ENCODE measurements at places on chromosomes 2 and 18. TPM values are rescaled to one million over a fixed set of nuclear protein-coding genes. Genes with fewer than 3 reads are reported as not detected.

Gene GTF3C2
- total RNA-seq: 32.7 TPM

Gene WDR43
- total RNA-seq: 71.6 TPM

Gene VWA3B
- total RNA-seq: 0.59 TPM

Gene REG3G
- total RNA-seq: not detected

Gene SP5
- not detected for total RNA-seq

Gene VSNL1
- total RNA-seq: 0.36 TPM

Gene TCF23
- not detected for total RNA-seq

Gene DNER
- 0.36 TPM for total RNA-seq

Gene UGT1A7
- total RNA-seq: not detected

Gene CIDEA
- total RNA-seq: not detected

Gene COL5A2
- 632 TPM for total RNA-seq

Gene NAT8
- total RNA-seq: not detected

Gene ELOA2
- total RNA-seq: not detected

Gene IL1B
- not detected for total RNA-seq

Gene DTNA
- total RNA-seq: 11.5 TPM

Gene MC2R
- not detected for total RNA-seq

Gene METTL21A
- total RNA-seq: 8.5 TPM

Gene FOXD4L1
- under 0.01 TPM for total RNA-seq

Gene MCM6
- 14.5 TPM for total RNA-seq

Gene COL4A3
- not detected for total RNA-seq

Gene ARHGAP25
- total RNA-seq: 0.29 TPM

Gene SIX3
- not detected for total RNA-seq

Gene REG3A
- not detected for total RNA-seq

Gene OXER1
- not detected for total RNA-seq

Gene ZNF516
- total RNA-seq: 16.3 TPM

Gene SCYGR6
- not detected for total RNA-seq

Gene ONECUT2
- under 0.01 TPM for total RNA-seq

Gene PSD4
- total RNA-seq: 1.8 TPM

Gene OST4
- 202 TPM for total RNA-seq

Gene KCNK3
- total RNA-seq: not detected

Gene C2orf72
- not detected for total RNA-seq

Measured in osteoblast (primary cell).